Stimulated activated naive CD4-positive, alpha-beta T cell (primary cell): ENCODE measurements at places on chromosomes 5 and 9.

DNA sequence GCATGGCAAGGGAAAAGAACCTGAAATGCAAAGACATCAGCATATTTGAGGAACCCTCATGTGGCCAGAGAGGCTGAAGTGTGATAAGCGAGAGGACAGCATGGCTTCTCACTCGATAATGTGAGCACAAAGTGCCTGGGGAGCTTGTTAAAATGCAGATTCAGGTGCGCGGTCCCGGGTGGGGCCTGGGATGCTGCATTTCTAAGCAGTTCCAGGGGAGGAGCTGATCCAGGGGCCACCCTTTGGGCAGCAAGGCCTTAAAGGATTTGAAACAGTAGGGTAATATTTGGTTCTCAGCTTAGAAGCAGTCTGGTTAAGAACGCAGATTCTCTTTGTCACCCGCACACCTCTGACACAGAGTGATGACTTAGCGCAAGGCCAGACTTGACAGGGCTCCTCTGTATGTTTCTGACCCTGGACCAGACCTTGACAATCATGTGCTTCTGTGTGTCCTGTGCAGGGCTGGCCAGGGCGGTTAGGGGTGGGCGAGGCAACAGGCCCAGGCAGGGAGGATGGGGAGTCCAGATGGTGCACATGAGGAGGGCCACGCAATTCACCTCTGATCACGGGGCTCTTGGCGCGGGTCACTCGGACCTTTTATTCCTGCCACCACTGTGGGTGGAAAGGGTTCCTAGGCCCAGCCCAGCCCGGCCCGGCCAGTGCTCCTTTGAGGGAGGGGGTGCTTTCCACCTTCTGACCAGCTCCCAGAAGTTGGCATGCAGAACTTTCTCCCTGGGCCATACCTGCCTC lies 62.8 kb upstream of the TBC1D2 start:
- no peak for DNase-seq

GRCh38 chr5:29697278-29697677 lies 1496.2 kb upstream of the CDH6 start:
- no peak for DNase-seq

GRCh38 chr5:69369340-69370121 lies at the start of the genes AK6, RAD17 and TAF9:
AK6 (minus strand) TSS chr5:69369520; CDS start chr5:69369490, 30 bp downstream.
RAD17 (plus strand) TSS chr5:69369818; CDS start chr5:69372209, 2,391 bp downstream.
TAF9 (minus strand) TSS chr5:69369520; CDS start chr5:69365737, 3,783 bp downstream.
- DNase-seq: peak; percentile 93

DNA sequence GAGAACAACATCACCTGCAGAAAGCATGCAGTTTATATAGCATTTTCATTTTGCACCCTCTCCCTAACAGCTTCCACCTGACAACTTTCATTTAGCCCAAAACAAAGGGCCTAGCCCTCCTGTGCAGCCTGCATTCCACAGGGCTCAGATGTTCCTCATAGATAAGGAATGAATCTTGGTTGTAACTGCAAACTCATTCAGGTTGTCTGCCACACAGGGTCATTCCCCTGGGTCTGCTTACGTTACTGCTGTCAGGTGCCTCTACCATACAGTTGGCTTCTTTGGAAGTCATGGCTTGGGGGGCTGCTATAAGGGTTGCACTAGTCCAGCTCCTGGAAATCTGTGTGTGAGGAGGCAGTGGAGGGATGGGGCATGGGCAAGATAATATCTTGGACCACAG lies 2.7 kb upstream of the DCP2 start:
- no peak for DNase-seq

DNA sequence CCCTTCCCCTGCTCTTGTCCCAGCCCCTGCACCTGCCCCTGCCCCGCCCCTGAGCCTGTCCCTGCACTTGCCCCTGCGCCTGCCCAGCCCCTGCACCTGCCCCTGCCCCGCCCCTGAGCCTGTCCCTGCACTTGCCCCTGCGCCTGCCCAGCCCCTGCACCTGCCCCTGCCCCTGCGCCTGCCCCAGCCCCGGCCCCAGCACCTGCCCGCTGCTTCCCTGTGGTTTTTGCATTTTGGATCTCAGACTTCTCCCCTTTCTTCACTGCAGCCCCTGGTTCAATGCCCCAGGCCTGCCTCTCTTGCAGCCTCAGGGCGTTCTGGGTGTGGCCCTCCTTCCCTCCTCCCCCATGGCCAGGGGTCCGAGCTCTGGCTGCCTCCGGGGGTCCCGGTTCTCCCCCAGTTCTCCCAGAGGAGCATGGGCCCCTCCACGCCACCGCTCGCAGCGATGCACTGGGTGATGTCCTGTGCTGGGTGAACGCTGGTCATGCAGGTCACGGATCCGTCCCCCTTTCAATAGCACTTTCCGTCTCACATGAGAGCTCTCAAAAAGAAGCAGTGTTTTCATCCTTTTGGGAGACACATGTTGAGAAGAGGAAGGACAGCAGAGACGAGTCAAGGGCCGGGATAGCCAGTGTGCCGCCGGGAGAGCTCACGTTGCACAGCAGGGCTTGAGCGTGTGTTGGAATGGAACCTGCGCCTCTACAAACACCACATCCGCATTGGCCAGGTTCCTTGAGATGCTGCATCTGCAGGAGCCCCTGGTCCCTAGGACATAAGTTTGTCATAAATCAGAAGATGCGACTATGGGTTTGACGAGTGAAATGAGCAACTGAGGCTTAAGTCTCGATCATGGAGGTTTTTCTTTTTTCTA lies 44.0 kb upstream of the IRX4 start:
- no peak for DNase-seq

DNA sequence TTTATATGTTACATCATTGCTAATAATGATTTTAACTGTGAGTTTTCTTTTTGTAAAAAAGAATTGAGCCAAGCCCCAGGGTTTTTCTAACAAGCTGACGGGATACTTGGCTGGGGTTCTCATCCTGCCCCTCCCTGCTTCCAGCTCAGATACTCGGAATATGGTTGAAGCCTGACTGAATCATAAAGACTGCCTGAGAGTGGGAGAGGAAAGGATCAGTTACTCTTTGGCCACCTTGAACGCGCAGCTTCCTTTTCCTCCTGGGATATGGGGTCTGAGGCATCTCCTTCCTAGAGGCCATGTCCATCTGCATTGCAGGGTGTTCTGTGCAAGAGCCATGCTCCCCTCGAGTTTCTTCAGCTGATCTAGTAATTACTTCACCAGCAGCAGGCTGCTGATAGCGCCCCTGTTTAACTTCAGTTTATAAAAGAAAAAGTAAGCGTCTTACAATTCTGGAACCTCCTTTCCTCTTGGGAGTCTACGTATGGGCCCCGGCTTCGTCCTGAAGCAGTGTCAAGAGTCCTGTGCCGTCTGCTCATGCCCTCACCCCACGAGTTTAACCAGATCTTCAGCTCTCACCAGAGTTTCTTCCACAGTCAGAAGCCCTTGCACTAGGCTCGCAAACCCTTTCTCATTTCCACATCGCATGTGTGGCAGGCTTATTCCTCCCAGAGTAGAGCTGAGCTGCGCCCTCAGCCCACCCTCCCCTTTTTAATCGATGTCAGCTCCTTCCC lies 130.0 kb downstream of the MVB12B start:
- DNase-seq: no peak

DNA sequence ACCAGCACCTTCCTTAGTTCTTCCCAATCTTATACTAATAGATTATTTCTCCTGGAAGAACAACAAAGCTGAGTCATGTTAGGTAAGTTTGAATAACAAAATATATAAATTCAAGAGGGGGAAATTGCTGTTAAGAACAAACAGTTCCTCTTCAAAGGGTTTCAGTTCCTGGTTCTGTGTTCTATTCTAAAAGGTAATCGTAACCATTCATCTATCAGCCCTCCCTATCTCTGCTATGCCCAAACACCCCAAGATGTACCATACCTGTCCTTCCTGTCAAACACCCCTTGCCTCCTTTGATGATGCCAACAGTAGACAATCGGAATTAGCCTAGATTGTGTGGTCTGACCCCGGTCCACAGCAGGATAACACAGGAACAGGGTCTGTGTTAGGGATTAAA lies 4.2 kb upstream of the RNF180 start:
- DNase-seq: no peak

GRCh38 chr9:8484597-8485191 lies 685.1 kb upstream of the DMAC1 start:
- DNase-seq: no peak

DNA sequence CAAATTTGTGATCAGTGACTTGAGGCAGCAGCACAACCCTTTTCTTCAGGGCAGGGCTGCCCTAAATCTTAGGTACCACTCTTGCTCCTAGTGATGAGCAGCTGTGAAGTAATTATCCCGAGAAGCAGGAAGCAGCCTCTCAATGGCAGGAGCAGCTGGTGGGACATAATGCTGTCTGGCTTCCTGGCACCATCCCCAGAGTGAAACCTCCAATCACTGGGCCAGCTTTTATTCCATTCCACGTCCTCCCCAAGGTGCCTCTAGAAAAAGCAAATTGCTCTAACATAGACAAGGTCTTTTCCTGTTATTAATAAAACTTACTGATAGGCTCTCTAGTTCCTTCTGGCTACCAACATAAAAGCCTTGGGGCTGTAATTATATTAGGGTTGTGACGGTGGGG lies 154.0 kb downstream of the FRMD3 start:
- no peak for DNase-seq

- DNase-seq: no peak
Measured at GRCh38 chr9:112601636-112602035, 115.0 kb downstream of the KIAA1958 start.

GRCh38 chr9:16282718-16283117 lies 587.8 kb downstream of the BNC2 start:
- no peak for DNase-seq

DNA sequence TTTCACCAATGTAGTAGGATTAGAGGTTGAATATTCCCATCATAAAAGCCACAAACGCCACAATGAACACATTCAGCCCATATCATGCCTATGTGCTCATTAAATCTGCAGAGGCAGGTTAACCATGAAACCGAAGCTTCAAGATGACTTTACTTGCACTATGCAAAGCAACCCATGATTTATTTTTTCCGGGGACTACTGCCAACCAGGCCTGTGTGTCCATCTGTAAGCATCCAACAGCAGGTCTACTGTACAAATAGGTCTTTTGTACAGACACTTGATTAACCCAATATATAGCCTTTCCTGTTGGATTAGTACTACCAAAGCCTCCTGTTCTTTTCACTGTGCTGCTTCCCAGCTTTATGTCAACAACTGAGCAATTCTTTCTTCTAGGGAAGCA lies 104.9 kb upstream of the CDH10 start:
- DNase-seq: no peak

GRCh38 chr5:2740876-2741555 lies 10.5 kb downstream of the IRX2 start:
- DNase-seq: no peak

GRCh38 chr9:133801739-133802138 lies 63.6 kb upstream of the SARDH start:
- no peak for DNase-seq

- no peak for DNase-seq
Measured at GRCh38 chr5:134227259-134227658, 1.4 kb upstream of the PPP2CA start.

GRCh38 chr9:128123451-128124080 lies 4.0 kb downstream of the PTGES2 start:
- no peak for DNase-seq

DNA sequence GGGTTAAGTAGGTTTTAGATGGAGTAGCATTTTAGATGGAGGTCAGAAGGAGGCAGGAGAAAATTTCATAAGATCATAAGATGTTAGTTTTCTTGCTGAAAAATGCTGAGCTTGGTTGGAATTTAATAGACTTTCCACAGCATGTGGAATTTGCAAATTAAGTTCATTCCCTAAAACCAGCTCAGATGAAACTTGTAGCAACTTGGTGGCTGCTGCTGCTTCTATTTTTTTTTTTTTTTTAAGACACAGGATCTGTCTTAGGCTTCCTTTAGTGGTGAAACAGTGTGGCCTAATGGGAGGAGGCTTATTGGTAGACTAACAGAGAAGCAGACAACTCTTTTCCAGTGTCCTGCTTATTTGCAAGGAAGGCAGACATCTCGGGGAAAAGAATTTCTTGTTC lies 154.5 kb downstream of the AOPEP start:
- no peak for DNase-seq

DNA sequence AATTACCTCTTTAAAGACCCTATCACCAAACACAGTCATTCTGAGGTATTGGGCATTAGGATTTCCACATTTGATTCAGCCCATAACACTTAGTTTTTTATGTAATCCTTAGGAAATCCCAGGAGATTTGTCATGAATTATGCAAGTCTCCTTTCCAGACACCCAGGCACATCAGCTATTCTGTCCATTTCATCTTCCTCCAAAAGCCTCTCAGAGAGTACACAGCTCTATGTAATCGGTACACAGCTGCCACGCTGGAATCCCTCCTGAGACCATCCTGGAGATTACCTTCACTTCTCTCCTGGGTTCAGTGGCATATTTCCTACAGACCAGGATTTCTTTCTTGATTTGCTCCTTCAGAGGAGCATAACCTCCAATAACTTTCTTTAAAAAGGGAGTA lies 2309.8 kb upstream of the WWC1 start:
- no peak for DNase-seq

- DNase-seq: no peak
Measured at GRCh38 chr5:91177085-91177484, 206.0 kb downstream of the ARRDC3 start.

- DNase-seq: no peak
Measured at GRCh38 chr9:69900406-69900805, 79.8 kb downstream of the CFAP95 start.

- no peak for DNase-seq
Measured at GRCh38 chr5:57216714-57217113, 42.9 kb downstream of the GPBP1 start.

- no peak for DNase-seq
Measured at GRCh38 chr9:36445800-36446361, 45.8 kb upstream of the RNF38 start.

DNA sequence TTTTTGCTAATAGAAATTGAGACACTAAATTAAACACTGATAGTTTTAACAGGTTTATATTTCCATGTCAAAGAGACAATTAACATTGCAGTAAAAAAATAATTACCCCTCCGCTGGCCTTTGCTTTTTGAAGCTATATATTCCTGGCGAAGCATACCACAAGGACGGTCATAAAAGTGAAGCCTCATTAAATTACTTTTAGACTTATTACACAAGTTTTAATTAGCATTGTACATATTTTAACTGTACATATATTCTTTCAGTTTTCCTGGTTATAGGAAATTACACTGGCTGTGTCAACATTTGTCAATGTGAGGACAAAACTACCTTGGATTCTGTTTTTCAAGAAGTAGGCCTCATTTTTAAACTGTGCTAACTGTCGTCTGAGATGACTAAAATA lies 1.2 kb downstream of the CDKN2A start:
- DNase-seq: no peak

- peak; percentile 59 for DNase-seq
Measured at GRCh38 chr9:135864447-135865049, 42.8 kb downstream of the CAMSAP1 start.

GRCh38 chr9:14147738-14148137 lies 166.2 kb downstream of the NFIB start:
- DNase-seq: no peak

- no peak for DNase-seq
Measured at GRCh38 chr9:84852617-84853301, 183.2 kb downstream of the NTRK2 start.

DNA sequence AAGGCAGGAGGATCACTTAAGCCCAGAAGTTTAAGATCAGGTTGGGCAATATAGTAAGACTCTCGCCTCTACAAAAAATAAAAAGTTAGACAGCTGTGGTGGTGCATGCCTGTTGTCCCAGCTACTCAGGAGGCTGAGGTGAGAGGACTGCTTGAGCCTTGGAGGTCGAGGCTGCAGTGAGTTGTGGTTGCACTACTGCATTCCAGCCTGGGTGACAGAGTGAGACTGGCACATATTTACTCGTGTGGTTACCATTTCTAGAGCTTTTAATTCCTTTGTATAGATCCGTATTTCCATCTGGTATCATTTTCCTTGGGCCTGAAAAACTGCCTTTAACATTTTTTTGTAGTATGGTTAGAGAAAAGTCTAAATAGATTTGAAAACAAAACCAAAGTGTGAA lies 7.8 kb downstream of the IL6ST start:
- no peak for DNase-seq

- no peak for DNase-seq
Measured at GRCh38 chr5:3845230-3845629, 249.6 kb downstream of the IRX1 start.

- DNase-seq: no peak
Measured at GRCh38 chr5:33631786-33632185, 191.0 kb downstream of the TARS1 start.
